ENCODE measurements at places on chromosomes 1 and 21.

DNA sequence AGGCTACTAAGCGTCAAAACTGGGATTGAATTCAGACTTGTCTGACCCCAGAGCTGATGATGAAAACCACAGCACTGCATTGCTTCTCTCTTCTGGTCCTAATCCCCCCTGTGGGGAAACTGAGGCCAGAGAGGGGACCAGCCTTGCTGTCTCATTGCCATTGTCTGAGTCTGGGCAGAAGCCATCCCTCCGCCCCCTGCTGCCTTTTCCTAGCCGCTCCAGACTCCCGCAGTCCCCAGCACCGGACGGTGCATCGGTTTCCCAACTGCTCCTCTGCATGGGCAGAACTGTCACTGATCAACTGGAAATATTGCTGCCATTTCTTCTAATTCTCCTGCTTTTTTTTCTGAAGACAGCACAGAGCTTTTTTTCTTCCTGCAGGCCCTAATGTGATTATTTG lies 157.4 kb downstream of the ACTL8 start:
- no peak for DNase-seq

DNA sequence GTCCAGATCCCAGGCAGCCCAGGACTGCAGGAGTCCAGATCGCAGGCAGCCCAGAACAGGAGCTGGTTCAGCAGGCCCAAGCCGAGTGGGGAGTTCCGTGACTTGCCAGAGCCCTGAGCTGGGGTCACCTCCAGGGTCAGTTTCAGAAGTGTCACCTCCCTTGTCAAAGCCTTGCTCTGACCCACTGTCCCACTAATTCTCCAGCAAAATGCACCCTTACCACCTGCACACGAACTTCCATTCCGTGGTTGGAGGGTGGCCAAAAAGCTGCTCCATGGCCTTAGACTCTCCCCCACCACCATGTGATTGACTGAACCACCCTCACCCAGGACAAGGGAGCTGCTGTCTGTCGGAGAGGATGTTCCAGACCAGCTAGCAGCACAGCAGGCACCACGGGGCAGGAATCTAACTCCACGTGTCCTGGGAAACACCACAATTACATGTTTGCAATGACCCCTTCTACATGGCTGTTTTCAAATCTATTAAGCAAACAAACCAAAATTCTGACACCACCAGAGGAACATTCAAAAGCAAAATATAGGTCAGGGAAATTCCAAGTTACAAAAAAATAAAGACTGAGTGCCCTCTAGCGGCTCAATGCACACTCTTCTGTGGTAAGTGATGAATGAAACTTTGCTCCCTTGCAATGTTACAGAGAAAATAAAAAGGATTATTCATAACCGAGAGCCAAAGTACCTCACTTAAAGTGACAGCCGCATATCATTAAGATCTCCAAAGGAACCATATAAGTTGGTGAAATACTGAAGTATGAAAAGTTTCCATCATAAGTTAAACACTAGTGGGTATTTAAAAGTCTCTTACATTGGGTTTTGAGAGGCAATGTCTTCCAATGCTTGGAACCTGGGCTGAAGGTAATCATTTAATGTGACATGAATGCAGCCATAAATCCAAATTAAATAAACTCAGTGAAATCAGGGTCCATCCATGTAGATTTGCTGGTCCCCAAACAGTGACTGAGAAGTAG lies 76.3 kb downstream of the NPHP4 start:
- DNase-seq = peak; percentile 7

DNA sequence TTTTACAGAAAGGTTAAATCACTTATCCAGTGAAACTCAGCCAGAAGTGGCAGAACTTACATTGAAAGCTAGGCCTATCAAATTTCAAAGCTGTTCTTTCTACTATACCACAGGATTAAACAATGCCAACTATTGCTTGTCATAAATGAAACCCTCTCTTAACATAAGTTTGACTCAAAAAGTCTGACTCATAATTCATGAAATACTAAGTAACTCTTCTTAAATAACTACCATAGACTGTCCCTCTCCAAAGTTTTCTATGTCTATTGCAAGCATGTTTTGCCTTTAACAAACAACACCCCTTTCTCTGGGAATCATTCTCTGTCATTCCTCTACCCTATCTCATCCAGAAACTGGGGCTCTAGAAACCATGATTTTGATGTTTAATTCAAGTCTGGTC lies 109.5 kb upstream of the UBE2U start:
- no peak for DNase-seq

DNA sequence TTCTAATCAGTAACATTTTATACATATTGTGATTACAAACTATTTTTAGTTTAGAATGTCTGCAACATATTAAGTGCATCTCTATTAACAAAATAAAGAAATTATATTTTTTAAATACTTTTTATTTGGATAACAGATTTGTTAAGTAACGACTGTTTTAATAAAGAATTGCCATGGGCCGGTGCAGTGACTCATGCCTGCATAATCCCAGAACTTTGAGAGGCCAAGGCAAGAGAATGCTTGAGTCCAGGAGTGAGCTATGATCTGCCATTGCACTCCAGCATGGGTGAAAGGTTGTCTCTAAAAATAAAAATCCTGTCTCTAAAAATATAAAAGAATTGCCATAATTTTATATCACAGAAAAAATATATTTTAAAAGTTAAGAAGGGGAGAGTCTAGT lies 4.1 kb downstream of the LRRIQ3 start:
- no peak for DNase-seq

DNA sequence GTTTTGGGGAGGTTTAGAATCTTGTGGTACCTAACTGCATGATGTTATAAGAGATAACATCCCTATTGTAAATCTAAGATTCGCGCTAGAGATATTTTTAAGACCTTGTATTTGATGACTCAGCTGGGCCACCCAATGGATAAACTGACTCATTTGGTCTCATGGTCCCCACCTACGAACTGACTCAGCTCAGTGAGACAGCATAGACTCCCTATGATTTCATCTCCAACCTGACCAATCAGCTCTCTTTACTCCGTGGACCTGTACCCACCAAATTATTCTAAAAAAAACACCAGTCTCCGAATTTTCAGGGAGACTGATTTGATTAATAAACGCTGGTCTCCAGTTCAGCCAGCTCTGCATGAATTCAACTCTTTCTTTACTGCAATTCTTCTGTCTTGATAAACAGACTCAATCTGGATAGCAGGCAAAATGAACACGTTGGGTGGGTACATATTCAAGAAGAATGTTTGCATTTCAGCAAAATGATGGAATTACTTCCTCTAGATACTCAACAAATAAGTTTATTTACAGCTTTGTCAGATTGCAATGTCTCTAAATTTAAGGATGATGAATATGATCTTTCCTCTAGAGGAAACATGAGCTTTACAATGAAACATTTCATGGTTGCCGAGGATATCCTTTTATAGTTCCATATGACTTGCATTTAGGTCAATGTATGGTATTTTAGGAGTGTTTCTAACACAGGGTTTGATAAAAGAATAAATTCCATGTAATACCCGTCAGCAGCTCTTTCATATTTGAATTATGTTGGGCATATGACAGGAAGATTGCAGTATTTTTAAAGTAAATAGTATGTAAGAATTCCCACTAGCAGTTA lies 516.6 kb upstream of the RGS18 start:
- DNase-seq = no peak

DNA sequence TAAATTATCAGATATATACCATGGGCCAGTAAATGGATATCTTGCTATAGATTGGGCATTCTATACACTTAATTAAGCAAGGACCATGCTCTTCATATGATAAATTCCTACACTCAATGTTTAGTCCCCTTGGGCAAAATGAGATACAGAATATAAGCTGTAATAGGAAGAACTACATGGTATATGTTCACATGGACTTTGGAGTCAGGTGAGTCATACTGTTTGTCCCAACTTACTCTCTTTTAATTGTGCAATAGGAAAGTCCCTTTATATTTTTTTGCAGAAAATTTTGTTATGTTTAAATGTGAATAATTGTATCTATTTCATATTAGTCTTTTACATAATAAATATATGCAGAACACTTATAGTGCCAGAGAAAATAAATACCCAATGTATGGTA lies 820.2 kb upstream of the ADAMTS5 start:
- no peak for DNase-seq

- no peak for DNase-seq
Measured at GRCh38 chr1:43611950-43612349, 38.0 kb upstream of the KDM4A start.

GRCh38 chr1:209367061-209367772 lies 216.3 kb upstream of the CAMK1G start:
- DNase-seq = no peak

DNA sequence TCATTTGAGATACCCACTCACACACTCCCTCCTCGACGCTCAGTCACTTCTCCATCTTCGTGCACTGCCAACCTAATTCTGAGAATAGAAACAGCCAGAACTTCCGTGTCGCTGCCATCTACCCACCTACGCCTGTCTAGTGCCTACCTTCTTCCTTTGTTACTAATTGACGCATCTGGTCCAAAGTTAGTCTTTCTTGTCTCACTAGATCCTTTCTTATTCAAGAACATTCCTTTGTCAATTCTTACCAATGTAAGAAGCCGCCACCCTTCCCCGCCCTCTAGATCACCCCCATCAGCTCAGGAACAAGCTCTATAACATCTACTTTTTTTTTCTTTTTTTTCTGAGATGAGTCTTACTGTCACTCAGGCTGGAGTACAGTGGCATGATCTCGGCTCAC lies 3.7 kb downstream of the PADI6 start:
- DNase-seq = no peak

- DNase-seq = peak; percentile 19
Measured at GRCh38 chr1:86419277-86419903, 4.6 kb upstream of the CLCA2 start.

- DNase-seq = no peak
Measured at GRCh38 chr1:60041783-60042182, 31.8 kb downstream of the C1orf87 start.

GRCh38 chr1:190169311-190170067 lies 308.2 kb downstream of the BRINP3 start:
- DNase-seq = no peak

DNA sequence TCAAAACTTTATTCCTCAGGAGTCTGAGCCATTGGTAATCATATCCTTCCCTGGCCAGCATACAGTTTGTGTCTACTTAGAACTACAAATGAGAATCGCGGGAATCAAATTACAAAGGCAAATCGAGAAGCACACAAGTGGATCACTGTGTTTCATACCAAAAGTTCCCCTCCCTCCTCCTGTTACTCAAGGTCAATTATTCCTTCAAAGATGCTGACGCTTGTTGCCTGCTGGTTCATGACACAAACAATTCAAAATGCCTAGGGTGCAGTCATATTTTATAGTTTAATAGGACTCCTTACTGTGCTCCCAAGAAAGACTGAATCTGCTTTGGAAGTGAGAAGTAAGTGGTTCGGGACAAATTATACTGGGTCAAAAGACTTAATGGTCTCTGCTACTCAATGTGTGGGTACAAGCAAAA lies 93.0 kb upstream of the PBX1 start:
- DNase-seq = no peak

GRCh38 chr1:111275079-111275478 lies 15.6 kb upstream of the CHIA start:
- DNase-seq = no peak

DNA sequence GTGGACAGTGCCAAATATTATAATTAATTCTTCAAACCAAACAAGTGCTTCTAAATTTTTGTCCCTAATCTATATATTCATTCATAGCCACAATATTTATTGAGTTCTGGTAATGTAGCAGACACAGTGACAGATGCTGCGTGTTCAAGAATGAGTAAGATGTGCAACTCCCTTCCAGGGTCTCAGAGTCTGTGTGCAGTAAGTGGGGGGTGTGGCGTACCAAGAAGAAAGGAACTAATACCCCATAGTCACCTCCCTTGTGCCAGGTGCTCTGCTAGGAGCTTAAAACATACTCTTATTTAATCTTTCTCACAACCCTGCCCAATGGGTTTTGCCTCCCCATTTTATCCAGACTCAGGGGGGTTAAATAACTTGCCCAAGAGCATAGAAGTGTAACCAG lies 358.7 kb downstream of the BARHL2 start:
- DNase-seq = no peak

GRCh38 chr21:35226968-35227744 lies 178.1 kb upstream of the RUNX1 start:
- no peak for DNase-seq

- no peak for DNase-seq
Measured at GRCh38 chr1:12469493-12469892, 148.5 kb downstream of the DHRS3 start.

DNA sequence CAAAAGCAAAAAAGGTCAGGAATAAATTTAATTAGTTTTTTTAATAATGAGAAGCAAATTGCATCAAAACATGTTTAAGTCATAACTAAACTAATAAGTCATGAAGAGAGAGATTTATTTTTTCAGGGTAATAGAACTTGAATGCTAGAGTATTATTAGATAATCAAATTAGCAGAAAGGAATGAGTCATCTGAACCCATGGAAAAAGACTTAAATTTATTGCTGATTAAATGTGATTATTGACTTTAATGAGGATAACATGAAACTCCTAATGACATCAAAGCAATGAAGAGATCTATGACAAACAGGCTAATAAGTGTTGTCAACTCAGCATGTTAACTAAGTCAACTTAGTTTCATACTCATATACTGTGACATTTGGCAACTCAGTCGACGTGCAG lies 264.2 kb downstream of the USP25 start:
- no peak for DNase-seq

DNA sequence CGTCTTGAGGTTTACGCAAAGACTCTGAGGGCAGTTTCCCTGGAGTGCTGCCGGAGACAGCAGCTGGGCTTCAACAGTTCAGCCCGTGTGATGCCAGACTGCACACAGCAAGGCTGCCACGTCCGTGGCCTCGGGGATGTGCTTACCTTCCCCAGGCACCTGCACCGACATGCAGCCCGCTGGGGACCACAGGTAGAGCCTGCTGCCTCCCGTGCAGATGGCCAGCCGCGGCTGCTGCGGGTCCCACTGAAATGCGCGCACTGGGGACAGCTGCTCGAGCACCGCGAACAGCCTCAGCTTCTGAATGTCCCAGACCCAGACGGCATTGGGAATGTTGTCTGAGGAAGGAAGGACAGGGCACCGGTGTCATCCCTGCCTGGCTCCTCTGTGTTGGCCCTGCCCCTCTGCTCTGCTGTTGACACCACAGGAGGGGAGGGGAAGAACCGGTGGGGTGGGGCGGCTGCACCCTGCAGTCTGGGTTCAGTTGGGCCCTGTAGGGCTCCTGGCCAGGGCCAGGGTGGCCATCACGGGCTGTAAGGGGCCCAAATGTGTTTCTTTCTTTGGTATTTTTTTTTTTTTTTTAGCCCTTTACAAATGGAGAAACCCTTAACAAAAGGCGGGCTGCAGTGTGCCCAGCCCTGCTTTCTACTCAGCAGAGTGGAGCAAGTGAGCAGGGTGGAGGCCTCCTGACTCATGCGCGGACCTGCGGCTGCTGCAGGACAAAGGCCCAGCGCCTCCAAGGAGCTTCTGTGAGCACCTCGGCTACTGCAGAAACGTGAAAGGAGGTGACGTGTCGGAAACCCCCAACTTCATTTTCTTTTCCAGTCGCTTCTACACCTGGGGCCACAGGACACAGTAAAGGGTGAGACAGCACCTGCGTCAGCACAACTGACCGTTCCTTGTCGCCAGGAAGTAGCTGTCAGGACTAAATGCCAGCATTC lies 6.8 kb downstream of the TPRG1L start:
- no peak for DNase-seq

GRCh38 chr1:233393084-233393840 lies 65.7 kb downstream of the MAP3K21 start:
- DNase-seq = no peak

GRCh38 chr1:226438007-226438406 lies 30.1 kb upstream of the PARP1 start:
- DNase-seq = no peak

All from Caco-2 (cell line).